C1 segment of cervical spinal cord (tissue), 14 donors: ENCODE measurements at places on chromosomes 16 and 17.

DNA sequence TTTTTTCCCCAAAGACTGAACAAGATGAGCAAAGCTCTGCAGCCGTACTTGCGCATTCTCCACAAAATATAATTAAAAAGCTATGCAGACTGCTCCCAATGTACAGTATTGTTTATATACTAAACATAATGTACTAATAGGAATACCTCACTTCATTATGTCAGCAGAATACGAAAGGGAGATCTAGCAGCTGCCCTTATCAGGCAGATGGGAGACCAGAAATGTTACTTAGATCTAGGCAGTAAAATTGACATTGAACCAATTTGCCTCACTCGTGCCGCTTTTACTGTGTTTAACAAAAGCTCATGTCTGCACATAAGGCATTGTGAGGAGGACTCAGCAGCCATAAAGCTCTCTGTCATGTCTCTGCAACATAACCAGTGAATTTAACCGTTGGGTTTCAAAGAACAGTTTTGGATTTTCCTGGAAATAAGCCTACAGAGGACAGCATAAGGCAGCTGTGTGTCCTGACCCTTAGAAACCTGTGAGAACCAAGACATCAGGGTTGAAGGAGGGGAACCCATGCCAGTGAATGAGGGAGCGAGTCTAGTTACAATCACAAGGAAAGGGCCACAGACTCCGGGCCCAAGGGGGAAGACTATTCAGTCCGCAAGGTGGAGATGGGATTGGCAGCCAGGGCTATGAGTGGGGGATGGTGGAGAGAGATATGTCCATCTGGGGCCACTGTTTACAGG lies 71.4 kb downstream of the GNAO1 start:
- DNase-seq, result no peak

- no peak for DNase-seq
These were observed 19.3 kb downstream of the GDE1 start for GRCh38 chr16:19502395-19503131.

DNA sequence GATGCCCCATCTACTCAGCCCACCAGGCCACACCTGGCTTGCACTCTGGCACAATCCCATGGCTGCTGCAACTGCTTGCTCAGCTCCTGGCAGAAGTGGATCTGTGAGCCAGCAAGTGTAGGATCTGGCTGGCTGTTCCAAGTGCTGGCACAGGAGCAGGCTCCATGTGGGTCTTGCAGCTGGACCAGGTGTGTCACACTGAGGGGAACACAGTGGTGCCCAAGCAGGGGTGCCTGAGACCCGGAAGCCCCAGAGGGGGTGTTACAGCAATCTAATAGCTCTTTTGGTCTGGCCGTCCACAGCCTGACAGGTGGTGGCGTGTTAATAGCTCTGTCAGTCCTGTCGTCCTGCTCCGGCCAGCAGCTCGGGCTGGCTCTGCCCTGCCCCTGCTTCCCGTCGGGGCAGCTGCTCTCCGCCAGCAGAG lies 19.6 kb upstream of the GOT2 start:
- DNase-seq, result no peak

DNA sequence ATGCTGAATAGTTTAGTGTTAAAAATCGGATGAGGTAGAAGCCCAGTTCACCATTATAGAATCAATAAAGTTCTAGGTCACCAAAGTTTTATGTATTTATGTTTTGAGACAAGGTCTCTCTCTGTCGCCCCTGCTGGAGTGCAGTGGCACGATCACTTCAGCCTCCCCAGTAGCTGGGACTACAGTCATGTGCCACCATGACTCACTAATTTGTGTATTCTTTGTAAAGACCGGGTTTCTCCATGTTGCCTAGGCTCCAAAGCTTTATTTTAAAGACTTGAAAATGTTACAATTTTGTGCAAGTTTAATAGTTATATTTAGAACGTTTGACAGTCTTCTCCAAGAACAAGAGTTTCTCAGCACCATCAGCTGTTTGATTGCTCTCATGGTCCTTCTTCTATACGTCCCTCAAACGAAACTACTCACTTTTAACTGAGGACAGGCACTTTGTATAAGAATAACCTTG lies 32.1 kb downstream of the NDE1 start:
- no peak for DNase-seq

DNA sequence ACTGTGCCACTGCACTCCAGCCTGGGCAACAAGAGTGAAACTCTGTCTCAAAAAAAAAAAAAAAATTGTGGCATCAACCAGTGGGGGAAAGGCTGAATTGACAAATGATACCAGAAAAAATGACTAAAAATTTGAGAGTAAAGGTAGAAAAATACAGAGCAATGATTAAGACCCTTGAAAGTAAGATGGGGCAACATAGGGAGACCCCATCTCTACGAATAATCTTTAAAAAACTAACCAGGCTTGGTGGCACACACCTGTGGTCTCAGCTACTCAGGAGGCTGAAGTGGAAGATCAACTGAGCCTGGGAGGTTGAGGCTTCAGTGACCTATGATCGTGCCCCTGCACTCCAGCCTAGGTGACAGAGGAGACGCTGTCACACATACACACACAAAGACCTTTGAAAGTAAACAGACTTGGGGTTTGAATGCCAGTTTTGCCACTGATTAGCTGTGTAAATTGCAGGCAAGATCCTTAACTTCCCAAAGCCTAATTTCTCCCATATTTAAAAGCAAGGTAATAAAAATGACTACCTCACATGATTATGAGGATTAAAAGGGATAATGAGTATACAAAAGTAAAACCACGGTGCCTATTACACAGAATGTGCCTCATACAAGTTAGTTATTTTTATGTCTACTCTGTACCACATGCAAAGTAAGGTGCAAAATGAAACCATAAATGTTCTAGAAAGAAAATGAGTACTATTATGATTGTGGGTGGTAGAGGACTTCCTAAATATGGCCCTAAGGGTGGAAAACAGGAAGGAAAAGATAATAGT lies 21.7 kb upstream of the PAFAH1B1 start:
- DNase-seq, result no peak
